ENCODE measurements at places on chromosomes 3 and 15.

- no peak for DNase-seq
Observed at GRCh38 chr3:2535206-2535605, 436.5 kb downstream of the CNTN4 start.

DNA sequence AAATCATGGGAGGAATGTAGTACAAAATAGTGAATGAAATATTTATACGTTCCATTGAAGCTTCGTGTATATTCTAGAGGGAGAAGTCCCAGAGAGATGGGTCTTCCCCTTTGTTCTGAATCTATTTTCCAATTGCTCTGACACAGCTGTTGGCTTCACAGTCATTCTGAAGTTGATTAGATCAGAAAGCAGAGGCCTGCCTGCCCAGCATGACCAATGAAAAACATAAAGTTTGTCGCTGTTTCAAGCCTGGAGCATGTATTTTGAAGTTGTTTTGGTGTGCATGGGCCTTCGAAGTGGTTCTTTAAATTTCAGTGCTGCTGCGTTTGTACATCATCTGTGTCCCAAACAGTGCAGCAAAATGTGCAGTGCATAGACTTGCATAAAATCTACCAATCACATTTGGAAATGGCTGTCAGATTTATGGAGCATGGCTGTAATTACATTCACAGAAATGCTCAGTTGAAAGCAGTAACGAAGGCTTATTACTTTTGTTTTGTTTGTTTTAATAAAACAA is 31.0 kb upstream of the RBMS3 start:
- DNase-seq: no peak

GRCh38 chr15:25804451-25804850 is 58.7 kb downstream of the ATP10A start:
- no peak for DNase-seq

DNA sequence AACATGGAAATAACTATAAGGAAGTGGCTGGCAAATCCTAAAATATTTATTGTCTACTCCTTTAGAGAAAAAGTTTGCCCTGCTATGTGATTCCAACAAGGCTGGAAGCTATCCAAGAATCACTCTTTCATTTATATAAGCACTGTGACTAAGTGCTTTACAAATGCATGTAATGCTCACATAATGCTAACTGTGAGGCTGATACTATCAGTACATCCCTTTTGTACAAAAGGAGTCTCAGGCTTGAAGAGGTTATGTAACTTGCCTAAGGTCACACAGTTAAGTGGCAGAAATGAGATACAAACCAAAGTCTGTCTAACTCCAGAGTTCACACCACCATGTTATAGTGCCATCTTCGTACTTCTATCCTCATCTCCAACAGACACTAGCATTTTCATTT is 17.0 kb downstream of the TOPBP1 start:
- peak; percentile 80 for DNase-seq

DNA sequence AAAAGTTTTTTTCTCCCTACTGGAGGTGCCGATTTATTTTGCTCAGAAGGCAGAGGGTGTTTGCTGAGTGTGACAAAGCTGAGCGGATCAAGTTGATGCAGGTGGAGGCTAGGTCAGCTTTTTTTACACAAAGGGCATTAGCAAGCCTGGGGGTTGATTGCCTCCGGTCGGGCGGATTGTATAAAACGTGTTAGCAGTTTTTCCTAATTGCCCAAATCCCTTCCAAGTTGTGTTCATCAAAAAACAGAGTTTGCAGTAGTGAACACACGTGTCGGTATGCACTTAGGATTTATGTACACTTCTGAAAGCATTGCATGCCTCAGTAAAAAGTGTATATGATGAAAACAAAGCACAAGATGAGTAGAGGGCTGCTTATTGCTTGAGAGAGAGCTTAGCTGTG is 2.6 kb downstream of the GPR160 start:
- no peak for DNase-seq

DNA sequence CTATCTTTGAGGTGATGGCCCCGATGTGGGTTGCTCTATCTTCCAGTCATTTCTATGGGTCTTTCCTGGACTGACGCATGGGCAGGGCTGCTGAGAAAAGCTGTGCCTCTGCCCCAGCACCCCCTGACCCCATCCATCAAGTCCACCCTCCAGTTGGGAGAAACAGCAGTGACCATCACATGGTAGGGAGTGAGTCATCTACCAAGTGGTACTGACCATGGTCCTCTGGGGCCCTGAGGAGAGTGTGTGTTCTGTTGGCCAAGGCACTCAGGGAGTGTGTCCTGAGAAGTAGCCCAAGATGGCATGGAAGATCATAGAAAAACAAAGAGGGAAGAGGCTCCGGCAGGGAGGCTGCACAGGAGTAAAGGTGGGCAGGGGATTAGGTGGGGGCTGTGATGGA is 1.6 kb upstream of the DNAH1 start:
- DNase-seq: peak; percentile 13

DNA sequence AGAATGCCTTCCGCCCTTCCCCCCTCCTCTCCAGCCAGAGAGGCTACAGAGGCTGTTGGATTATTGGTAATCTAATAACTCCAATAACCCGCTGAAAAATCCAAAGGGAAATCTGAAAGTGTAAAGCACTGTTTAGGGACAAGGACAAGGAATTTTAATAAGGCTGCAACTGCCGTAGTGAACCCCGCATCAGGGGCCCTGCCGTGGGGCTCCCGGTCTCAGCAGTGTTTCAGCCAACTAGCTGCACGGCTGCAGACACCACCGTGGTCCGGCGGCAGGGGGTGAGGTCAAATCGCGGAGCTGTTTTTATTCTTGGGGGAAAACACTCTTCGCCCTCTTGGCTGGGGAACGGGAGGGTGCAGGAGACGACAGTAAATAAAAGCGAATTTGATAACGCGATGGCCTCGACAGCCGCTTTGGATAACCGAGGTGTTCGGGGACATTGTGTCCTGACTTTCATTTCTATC is 6.1 kb downstream of the BCL6 start:
- DNase-seq: no peak

DNA sequence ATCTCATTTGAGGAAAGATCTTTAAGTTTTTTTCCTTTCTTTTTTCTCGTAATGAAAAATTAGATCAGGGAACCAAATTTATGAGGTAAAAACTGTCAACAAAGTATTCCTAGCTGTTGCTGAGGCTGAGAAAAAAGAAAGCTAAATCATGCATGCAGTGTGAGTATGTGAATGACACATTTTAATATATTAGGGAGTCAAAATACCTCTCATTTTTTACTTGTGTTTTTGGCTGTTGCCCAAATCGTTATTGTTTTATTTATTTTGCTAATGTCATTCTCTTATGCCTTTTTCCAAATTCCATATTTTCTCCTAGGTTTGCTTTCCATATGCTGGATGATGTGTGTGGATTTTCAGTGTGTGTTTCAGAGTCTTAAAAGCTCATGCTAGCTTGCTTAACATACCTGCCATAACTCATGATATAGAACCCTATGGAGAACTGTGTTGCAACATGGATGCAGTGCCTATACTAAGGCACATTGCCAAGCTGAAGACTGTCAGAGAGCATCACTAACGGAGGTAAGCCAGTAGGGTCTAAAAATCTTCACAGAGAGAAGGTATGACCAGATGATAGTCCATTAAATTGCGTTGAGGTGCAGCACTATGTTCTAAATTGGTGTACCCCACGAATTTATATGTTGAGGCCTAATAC is 629.5 kb upstream of the KCNMB2 start:
- DNase-seq: peak; percentile 57

GRCh38 chr15:60551147-60551780 is 72.3 kb upstream of the ICE2 start:
- no peak for DNase-seq

DNA sequence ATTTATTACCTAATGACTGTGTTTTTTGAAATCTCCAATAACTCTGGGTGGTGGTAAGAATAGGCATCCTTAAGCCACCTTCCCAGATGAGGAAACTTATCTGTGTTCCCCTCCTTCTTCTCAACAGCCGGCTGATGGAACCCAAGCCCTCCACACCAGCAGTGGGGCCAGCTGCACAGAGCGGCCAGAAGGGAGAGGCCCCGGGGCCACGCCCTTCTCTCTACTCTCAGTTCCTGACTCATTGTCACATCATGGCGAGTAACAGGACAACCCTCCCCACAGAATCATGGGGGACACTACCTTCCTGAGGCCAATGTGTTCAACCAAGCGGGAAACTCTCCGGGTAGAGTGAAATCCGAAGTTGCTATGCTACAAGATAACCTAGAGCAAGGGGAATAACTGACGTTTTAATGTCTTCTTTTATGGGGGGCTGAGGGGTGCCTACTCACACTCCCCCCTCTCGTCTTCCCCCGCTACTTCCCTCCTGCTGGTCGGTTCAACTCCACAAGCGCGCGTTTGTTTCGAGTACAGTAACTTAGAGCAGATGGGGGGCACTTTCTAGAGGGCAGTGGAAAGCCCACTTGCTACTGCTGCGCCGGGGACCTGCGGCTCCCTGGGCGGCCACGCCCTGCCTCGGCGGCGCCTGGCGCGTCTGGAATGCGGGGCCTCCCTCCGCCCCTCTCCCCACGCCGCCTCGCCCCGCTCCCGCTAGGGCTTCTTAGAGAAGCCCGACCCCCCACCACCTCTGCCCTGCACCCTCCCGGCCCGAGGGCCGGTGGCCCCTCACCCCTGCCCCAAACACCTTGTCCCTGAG is 621 bp downstream of the ANXA2 start:
- DNase-seq: peak; percentile 82

DNA sequence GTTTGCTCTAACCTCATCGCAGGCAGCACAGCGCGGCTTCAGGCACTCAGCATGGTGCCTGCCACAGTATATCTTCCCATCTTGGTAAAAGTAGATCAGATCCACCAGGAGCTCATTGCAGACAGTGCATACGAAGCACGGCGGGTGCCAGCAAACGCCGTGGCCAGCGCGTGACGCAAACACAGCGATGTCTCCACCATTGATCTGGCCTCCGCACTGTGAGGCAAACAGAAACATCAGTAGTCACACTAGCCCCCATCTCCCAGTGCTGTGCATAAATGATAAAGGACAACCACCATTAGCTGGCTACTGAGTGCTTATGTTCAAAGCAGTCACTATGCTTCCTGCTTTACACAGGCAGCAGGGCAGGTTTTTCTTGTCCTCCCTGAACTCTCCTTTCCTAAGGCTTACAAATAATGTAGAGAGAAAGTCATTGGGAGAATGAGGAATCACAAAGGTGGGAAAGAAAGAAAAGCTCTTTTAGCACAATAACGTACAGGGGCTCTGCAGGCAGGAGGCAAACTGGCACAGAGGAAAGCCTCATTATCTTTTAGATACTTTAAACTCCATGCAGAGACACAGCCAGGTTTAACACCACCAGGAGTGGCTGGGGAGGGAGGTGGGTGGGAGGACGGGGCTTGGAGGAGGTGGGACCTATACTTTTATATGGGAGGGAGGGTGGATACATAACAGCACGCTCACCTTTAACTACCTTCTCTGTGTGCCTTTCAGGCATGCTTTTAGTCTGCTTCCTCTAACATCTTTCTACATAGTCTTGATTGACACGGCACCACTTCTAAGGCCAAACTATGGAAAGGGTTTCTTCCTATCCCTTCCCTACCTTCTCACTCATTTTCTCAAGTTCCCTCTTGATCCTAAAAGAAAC is 67.9 kb downstream of the PRICKLE2 start:
- no peak for DNase-seq

DNA sequence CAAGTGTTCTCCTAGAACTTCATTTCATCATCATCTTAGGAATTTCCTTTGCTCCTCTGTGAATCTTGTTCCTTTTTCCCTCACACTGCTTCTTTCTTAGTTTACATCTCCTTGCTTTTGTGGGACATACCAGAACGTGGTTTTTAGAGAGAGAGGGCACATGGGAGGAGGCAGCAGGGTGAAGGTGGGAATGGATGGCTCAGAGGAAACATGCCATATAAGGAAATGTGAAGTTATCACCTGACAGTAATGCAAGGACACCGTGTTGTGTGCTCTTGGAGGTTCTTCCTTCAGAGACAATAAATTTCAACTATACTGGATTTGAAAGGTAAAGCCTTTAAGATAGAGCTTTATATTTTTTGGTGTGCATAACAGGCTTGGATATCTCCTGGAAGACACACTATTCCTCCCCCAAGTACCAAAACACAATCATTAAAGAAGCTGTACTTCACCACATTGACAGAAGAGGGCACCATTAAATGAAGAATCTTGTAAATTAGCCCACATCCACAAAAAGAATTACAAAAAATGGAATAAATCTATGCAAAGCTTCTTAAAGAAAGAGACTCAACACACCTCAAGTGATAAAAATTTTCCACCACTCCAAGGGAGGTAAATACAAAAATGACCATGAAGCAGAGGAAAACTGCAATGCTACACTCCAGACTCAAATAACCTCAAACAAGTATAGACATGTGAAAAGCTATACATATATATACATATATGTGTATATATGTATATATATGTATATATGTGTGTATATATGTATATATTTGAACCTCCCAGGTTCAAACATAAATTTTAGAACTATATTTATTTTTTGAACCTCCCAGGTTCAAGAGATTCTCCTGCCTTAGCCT is 26.1 kb downstream of the RPL39L start:
- peak; percentile 55 for DNase-seq

- DNase-seq: no peak
Observed at GRCh38 chr15:85430406-85431204, 50.2 kb downstream of the AKAP13 start.

DNA sequence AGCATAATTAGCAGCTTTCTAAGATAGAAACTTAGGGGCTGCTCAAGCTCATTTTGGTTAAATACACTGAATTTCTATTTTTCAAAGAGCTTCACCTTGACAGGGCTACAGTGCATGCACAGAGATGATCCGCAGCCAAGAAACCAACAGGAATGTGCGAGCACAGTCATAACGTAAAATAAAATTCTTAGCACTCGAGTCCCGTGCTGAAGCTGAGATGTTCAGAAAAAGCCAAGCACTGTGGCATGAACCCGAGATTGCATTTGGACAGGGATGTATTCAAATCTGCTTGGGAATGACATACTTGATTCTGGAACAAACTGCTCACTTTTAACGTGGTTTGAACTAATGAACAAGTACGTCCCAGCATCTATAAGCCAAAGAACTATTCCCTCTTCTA is 340.3 kb downstream of the FOXP1 start:
- DNase-seq: no peak

DNA sequence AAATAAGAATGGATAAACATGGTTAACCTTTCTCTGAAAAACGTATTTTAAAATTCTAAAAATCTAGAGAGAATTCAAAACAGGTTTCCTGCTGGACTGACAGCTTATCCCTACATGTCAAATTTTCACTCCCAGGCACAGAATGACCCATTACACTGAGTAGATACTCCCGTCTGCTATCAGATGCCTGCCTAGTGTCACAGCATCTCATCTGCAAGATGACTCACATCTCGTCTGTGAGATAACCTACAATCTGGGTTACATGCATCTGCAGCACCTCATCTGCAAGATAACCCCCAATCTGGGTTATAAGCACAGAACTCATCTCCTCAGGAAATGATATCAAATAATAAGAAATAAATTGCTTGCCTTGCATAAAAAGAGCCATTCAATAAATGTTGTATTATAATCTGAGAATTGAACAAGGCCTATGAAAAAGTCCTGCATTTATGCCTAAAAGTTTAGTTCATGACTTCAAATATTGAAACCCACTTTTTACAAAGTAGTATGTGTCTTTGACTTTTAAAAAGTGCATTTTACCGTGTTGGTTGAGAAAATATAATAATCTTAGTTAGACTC is 188.3 kb upstream of the THBS1 start:
- no peak for DNase-seq
